ENCODE measurements at places on chromosomes 1 and 21. TPM values are rescaled to one million over a fixed set of nuclear protein-coding genes. Genes with fewer than 3 reads are reported as not detected.

Gene STMN1
- total RNA-seq = 972 TPM

GRCh38 chr1:98232678-98233077 is 311.8 kb upstream of the DPYD start:
- H3K4me1 ChIP-seq = no peaks in the 10 kb centered on the region
- H3K4me3 ChIP-seq = no peak overlapping the region
- no peak for DNase-seq
- H3K27me3 ChIP-seq = peaks cover 1% of the 10 kb centered on the region
- no peaks in the 10 kb centered on the region for H3K36me3 ChIP-seq

DNA sequence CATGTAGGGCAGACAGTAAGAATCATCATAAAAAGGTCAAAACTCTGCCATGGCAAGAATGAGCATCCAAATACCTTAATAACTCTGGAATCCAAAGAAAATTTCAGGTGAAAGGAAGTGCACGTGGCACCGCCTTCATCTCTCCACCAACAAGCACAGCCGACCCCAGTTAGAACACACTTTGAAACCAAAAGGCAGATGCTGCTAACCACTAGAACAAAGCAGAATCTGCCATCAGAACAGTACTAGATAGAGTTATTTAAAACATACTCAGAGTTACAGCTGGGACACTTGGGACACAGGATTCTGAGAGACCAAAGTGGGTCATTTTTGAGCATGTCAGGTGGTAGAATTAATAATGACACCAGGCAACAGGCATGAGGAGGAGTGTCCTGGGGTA is 106.7 kb upstream of the SOD1 start:
- H3K27me3 ChIP-seq = peaks cover 25% of the 10 kb centered on the region
- DNase-seq = no peak

GRCh38 chr21:34008618-34009017 is 64.8 kb upstream of the MRPS6 start:
- DNase-seq = no peak
- no peak overlapping the region for H3K27ac ChIP-seq
- H3K4me1 ChIP-seq = no peaks in the 10 kb centered on the region
- no peaks in the 10 kb centered on the region for H3K27me3 ChIP-seq
